ENCODE measurements at places on chromosomes 12 and 14.

GRCh38 chr12:46907791-46908190 lies 82.0 kb upstream of the SLC38A4 start:
- DNase-seq = no peak

- DNase-seq = no peak
These were observed 33.4 kb upstream of the ALG10 start for GRCh38 chr12:33988913-33989312.

- DNase-seq = no peak
These were observed 449.2 kb downstream of the ZFP36L1 start for GRCh38 chr14:68343534-68344118.

- peak; percentile 47 for DNase-seq
These were observed 152.7 kb downstream of the DPF3 start for GRCh38 chr14:72740966-72741825.

DNA sequence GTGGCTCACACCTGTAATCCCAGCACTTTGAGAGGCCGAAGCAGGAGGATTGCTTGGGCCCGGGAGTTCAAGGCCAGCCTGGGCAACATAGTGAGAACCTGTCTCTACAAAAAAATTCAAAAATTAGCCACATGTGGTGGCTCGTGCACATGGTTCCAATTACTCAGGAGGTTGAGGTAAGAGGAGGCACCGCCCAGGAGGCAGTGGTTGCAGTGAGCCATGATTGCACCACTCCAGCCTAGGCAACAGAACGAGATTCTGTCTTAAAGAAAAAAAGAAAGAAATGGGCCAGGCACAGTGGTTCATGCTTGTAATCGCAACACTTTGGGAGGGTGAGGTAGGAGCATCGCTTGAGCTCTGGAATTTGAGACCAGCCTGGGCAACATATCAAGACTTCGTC lies 33.5 kb downstream of the MAP1LC3B2 start:
- DNase-seq = no peak

- no peak for DNase-seq
These were observed 227.9 kb downstream of the SLC25A21 start for GRCh38 chr14:36944307-36945010.

DNA sequence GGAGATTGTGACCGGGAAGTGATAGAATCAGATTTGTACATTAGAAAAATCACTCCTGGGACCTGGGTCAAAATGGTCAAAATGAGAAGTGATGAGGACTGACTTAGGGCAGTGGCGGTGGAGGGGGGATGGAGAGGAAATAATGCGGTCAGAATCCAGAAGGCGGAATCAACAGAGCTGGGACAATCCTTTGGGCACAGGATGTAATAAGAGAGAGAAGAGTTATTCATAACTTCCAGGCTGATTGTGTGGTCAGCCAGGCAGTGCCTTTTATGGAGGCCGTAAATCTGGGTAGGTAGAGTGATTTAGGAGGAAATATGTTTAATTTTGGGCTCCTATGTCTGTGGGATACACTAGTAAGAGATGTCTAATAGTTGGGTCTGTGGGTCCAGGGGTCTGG lies 21.6 kb downstream of the FBXL14 start:
- DNase-seq = no peak

GRCh38 chr14:52011523-52011922 lies 22.2 kb downstream of the RTRAF start:
- DNase-seq = no peak

GRCh38 chr12:45828402-45828801 lies 98.9 kb downstream of the ARID2 start:
- no peak for DNase-seq

DNA sequence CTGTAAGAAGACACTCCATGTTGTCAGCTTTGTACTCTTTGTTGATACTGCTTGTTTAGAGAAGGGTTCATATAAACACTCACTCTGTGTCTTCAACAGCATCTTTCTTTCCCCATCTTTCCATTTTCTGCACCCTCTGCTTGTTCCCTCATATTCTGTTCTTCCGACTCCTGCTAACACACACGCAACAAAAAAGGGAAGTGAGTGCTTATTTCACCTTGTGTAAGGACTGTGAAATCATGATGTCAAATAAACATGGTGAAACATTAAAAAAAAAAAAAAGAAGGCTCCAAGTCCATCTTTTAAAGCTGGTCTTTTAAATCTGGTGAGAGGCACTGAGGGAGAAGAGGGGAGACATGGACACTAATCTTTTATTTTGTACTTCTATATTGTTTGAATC lies 145.4 kb downstream of the RPAP3 start:
- no peak for DNase-seq

DNA sequence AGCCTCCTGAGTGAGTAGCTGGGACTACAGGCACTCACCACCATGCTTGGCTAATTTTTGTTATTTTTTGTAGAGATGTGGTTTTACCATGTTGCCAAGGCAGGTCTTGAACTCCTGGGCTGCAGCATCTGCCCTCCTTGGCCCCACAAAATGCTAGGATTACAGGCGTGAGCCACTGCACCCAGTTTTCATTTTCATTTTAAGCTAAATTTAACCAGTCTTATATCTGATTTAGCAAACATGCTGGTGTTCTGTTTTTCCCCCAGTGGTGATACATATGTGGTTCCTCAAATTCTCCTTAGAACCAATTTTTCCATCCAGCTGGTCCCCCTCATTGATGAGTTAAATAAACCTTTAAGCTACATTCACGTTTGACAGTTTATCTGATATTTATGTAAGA lies 43.8 kb upstream of the BICD1 start:
- no peak for DNase-seq

DNA sequence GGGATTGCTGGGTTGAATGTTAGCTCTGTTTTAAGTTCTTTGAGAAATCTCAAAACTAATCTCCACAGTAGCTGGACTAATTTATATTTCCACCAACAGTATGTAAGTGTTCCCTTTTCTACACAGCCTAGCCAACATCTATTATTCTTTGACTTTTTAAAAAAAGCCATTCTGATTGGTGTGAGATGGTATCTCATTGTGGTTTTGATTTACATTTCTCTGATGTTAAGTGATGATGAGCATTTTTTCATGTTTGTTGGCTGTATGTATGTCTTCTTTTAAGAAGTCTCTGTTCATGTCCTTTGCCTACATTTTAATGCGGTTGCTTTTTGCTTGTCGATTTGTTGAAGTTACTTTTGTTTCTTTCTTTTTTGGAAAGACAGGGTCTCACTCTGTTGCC lies 301.1 kb upstream of the OR4E1 start:
- DNase-seq = no peak

GRCh38 chr14:37021390-37021789 lies 151.0 kb downstream of the SLC25A21 start:
- DNase-seq = no peak

GRCh38 chr12:119014368-119014767 lies 33.0 kb downstream of the SRRM4 start:
- no peak for DNase-seq

GRCh38 chr14:60643463-60644314 lies 5.6 kb downstream of the SIX1 start:
- no peak for DNase-seq

GRCh38 chr12:89706551-89706950 lies 2.1 kb downstream of the ATP2B1 start:
- no peak for DNase-seq

- DNase-seq = no peak
These were observed 8.3 kb downstream of the BMAL2 start for GRCh38 chr12:27340971-27341370.

DNA sequence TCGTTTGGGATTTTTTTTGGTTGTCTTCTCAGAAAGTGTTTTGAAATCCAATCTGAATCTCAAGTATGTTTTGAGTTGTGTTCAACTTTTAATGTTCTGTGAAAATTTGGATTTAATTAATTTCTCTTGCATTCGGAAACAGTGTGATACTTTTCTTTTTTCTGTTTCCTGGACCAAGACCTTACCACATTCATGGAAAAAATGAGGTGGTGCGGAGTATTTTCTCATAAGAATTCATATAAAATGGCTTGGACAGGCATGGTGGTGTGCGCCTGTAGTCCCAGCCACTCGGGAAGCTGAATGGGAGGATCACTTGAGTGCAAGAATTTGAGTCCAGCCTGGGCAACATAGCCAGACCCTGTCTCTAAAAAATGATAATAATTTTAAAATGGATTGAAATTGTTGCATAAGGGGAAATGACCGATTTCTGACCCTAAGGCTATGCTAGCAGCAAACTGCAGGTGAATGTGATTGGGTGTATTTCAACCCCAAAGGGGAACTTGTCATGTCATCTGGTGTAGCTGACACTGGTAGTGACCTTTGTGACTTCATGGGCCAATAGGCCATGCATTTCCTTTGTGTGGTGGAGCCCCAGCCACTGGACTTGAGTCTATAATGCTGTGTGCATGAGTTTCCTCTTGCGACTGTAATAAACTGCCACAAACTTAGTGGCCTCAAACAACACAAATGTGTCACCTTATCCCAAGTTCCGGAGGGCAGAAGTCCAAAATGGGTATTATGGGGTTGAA lies 123.5 kb upstream of the RFLNA start:
- DNase-seq = no peak

GRCh38 chr14:68327231-68327630 lies 465.6 kb downstream of the ZFP36L1 start:
- no peak for DNase-seq

DNA sequence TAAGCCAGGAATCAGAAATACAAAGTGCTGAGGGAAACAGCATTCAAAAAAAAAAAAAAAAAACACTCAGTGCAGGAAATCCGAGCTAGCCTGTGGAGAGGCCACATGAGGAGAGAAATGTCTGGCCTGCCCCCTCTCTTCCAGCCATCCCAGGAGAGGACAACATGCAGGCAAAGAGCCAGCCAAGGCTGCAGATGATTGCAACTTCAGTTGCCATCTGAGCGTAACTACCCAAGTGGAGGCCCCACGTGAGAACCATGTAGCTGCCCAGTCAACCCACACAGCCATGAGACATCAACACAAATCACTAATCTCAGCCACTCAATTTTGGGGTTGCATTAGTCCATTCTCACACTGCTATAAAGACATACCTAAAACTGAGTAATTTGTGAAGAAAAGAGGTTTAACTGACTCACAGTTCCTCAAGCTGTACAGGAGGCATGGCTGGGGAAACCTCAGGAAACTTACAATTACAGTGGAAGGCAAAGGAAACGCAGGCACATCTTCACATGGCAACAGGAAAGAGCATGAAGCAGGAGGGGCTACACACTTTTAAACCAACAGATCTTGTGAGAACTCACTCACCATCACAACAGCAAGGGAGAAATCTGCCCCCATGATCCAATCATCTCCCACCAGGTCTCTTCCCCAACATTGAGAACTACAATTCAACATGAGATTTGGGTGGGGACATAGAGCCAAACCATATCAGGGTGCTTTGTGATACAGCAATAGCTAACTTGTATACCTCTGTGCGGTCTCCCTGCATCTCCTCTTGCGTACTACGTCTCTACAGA lies 161.1 kb downstream of the PIWIL1 start:
- DNase-seq = no peak

DNA sequence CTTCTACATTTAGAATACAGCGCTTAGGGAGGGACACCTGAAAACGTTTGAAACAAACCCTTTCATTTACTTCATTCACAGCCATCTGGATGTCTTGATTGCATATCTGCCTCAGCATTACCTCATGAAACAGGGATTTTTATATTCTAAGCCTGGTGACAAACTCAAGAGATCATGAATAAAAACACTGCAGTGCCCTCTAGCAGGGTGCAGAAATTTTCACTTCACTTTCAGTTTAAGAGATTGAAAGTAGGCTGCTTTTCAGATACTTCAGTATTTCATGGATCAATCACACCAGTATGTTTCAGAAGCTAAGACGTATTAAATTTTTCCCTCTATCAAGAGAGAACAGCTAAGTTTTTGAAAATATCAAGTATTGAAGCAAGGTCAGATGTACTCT lies 467.8 kb downstream of the MDGA2 start:
- no peak for DNase-seq

GRCh38 chr12:2845280-2845679 lies 10.4 kb upstream of the NRIP2 start:
- no peak for DNase-seq

DNA sequence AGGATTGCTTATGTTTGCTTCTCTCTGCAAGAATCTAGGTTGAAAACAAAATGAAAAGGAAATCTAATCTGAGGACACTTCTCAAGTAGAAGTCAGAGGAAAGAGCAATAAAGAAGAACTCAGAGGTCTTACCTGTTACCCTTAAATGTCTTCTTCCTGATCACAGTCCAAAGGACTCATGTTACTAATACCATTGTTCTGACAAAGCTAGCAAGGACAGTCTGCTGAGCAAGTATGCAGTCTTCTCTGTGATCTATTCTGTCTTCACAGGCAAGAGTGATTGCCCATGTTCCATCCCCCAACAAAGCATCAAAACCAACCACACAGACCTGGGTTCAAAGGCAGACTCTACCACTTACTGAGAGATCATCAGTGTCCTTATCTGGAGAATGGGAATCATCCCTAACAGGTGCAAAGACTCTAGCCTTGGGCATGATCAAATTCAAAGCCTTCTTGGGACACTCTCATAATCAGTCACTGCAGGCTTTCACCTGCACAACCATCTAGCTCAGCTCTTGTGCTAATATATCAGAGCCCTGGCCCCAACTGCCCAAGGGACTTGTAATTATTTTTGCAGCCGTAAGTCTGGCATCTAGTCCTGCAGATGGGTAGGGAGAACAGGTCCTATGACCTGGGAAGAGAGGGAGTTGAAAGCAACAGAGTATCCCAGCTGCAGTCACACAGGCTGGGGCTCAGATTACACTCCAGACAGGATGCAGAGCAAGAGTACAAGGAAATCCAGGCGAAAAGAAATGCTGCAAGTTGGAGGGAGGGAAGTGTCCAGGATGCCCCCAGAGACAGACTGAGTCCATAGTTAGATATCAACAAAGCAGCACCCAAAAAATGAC lies 97.9 kb upstream of the NUDT4 start:
- DNase-seq = no peak

- DNase-seq = peak; percentile 98
These were observed at the start of gene FBRSL1 for GRCh38 chr12:132489602-132490266. FBRSL1 (plus strand) TSS chr12:132490151.

DNA sequence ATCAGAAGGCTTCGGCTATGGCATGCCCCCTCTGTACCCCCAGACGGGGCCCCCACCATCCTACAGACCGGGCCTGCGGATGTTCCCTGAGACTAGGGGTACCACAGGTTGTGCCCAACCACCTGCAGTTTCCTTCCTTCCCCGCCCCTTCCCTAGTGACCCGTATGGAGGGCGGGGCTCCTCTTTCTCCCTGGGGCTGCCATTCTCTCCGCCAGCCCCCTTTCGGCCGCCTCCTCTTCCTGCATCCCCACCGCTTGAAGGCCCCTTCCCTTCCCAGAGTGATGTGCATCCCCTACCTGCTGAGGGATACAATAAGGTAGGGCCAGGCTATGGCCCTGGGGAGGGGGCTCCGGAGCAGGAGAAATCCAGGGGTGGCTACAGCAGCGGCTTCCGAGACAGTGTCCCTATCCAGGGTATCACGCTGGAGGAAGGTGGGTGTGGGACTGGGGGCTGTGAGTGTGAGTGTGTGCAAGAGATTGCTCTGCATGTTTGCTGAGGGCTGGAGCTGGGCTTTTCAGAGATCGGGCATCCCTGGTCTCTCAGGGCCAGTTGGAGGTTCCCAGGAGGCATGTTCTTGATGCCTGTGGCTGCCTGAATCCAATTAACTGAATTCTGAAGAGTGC lies 8.6 kb downstream of the NFATC4 start:
- DNase-seq = no peak
